Fibroblast of pulmonary artery (primary cell): ENCODE measurements at places on chromosomes 13 and 19.

- peak; percentile 95 for DNase-seq
Measured at GRCh38 chr13:43848001-43848649, 31.4 kb downstream of the CCDC122 start.

DNA sequence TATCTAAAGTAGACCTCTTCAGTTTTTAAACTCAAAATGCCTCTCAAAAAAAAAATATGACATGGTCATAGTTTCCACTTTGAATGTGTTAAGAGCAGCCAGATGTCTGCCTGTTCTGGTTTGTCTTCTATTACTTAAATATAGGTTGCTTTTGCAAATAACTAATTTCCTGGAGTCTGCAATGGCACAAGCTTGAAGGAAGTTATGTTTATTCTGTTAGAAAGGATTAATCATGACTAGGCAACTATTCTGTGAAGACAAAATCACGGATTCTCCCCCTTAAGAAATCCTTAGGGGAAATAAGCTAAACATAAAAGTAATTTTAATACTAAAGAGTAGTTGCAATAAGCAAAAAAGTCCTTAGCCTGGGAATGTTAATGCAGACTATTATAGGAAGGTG, 26.3 kb downstream of the SKA3 start:
- no peak for DNase-seq

DNA sequence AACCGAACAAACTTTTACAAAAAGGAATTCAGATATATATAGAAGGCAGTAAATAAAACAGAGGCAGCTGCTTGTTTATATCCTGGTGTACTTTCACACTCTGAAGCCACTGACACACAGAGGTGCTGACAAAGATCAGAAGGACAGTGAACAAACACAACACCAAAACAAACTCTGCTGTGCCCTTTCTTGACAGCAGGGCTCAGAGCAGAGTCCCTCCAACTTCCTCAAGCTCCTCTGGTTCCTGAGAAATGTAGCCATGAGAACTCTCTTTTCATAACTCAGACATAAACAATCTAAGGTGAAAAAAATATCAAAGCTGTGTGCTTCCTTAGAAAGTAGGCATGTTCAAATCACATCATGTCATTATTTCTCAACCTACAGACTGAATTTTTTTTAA, 1052.8 kb upstream of the SPRY2 start:
- no peak for DNase-seq

- DNase-seq = peak; percentile 31
Measured at GRCh38 chr19:489418-490196, 6.7 kb upstream of the MADCAM1 start.

DNA sequence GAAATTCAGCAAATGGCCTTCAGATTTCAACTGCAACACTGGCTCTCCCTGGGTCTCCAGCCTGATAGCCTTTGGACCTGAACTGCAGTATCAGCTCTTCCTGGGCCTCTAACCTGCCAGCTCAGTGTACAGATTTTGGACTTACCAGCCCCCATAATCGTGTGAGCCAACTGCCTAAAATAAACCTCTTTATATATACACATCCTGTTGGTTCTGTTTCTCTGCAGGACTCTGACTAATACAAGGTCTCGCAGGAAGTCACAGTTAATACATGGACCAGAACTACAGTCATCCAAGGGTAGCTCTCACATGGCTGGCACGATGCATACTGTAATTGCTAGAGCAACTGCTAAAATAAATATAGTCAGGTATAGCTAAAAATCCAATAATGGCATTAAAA, 85.1 kb downstream of the KATNAL1 start:
- DNase-seq = no peak

GRCh38 chr13:94706101-94706842, 6.1 kb downstream of the SOX21 start:
- no peak for DNase-seq

DNA sequence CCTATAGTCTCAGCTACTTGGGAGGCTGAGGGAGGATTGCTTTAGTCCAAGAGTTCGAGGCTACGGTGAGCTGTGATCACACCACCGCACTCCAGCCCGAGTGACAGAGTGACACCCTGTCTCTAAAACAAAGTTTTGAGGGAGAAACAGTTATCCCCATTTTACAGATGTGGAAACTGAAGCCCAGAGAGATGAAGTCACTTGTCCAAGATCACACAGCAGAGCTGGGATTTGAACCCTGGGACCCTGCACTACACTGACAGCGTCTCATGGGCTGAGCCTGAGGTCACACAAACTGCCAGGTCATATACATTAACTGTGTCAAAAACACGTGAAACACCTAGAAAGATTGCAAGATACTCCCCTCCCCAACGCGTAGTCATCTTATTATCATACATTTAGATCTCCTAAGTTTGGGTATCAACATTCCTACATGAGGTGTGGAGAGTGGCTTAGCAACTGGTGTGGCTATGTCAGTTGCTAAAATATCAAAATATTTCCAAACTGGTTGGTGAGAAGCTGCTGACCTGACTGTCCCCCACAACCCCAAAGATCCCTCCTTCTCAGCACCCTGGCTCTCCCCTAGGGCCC, 8.2 kb downstream of the FCGBP start:
- DNase-seq = no peak

- no peak for DNase-seq
Measured at GRCh38 chr13:112177450-112178288, 110.7 kb downstream of the SOX1 start.
